HTR-8/SVneo (cell line): ENCODE measurements at places on chromosomes 5 and 9.

DNA sequence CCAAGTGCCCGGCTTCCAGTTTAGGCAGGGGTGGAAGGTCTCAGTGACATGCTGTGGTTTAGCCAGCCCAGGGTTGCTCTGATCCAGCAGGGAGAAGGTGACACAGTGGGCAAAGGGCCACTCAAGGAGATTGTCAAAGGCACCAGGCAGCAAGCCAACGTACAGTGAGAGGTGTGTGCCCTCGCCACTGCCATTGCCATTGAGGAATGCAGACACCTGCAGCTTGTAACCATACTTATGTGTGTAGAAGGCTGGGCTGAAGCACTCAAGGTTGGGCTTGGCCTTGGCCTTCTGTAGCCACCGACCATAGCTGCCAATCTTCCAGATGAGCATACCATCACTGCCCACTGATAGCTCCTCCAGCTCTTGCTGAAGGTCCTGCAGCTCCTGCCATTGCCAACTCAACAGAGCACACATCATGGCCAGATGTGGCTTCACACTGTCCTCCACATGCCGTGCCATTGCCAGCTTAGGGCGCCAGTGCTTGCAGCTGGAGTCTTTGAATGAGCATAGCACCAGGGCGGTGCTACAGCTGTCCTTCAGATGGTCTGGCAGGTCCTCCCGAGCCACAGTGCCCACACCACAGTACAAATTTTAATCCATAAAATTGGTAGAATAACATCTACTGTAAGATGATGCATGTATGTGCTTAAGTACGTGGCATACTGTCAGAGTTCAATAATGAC, 59.7 kb upstream of the HMHB1 start:
- DNase-seq, result no peak

DNA sequence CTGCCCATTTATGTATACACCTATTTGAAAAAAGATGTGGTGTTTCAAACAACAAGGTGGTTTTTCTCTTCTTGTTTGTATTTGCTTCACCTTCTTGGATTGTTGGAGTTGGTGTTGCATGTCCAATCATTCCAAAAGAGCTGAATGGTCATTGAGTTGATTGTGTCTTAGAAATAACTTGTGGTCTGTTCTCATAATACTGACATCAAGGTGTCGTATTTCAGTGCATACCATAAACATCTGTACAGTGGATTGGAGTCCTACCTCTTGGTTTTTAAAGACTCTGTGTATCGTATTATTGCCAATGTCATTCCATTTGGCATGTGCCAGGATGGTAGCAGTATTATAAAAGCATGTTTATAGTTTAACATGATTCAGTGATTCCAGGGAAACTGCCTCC, 73.2 kb downstream of the TRIO start:
- DNase-seq, result no peak

DNA sequence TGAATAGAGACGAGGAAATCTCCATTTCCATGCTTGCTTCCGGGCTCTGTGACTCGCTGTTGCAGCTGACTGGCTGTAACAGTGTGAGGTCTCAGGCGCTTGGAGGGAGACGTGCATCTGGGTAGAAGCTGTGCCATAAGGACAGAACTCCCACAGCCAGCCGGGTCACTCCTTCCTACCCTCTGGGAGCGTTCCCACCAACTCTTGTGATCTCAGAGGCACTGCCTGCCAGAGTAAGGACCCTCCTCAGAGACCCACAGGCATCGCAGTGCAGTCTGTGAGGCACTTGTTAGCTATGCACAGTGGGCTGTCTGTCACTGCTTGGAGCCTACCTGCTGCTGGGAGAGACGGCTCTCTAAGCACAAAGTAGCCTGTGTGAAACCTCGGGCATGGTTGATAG, 203.4 kb upstream of the SEMA6A start:
- DNase-seq, result peak; percentile 10

GRCh38 chr5:112257976-112258375, 161.1 kb downstream of the EPB41L4A start:
- DNase-seq, result no peak

DNA sequence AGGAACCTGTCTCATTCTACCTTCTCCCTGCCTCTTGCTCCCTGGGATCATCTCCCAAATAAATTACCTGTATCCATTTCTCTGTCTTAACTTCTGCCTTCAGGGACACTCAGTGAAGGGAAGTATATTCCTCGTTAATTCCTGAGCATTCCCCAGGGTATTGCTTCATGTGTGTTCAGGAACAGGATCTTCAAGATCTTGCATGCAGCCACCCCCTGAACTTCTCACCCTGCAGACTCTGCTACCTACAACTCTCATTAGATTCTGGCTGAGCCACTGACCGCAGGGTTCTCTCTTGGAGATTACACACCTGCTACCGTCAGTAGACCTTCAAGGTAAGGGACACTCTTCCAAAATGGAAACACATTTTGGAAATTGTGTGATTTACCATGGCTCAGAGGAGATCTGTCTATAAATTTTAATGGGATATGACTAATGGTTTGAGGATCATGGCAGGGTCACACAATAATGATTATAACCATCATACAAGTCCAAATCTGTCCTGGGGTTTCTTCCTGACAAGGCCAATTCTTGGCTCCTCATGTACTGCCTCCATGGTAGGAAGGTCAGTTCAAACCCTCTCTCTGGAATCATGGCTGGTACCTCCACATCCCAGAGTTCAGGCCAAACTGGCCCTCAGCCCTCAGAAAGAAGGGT, 38.9 kb upstream of the UGCG start:
- DNase-seq, result no peak

GRCh38 chr9:79663300-79663699, 91.5 kb downstream of the TLE4 start:
- no peak for DNase-seq

DNA sequence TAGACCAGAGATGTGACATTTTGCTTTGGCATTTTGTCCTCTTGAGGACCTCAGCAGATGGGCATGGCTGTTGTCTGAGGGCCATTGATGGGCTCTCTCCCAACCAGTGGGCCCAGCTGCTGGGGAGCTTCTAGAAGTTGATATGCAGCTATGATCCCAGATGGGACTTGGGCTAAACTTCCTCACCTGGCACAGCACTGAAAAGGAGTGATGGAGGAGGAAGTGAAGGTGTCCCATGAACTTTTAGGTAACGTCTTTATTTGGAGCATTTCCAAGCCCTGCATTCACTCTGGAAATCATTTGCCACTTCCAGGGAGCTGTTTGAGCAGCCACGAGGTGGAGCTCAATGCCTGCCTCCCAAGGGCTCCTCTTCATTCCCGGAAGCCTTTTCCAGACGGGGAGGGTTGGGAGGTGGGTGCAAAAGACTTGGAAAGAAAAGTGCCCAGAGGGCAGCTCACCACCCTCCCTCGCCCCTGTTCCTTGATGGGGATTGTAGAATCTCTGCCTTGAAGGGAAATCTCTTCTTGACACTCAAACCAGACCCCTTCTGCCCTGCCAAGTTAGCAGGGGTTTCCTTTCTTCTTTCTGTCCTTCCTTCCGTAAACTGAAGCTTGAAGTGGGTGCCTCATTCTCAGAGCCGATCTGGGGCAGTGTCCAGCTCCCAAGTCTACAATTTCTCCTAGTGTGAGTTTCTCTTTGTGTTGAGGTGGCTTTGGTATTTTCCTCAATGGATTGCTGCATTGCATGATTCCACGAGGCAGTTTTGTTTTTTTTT, 18.1 kb upstream of the NEUROG1 start:
- DNase-seq, result peak; percentile 51

DNA sequence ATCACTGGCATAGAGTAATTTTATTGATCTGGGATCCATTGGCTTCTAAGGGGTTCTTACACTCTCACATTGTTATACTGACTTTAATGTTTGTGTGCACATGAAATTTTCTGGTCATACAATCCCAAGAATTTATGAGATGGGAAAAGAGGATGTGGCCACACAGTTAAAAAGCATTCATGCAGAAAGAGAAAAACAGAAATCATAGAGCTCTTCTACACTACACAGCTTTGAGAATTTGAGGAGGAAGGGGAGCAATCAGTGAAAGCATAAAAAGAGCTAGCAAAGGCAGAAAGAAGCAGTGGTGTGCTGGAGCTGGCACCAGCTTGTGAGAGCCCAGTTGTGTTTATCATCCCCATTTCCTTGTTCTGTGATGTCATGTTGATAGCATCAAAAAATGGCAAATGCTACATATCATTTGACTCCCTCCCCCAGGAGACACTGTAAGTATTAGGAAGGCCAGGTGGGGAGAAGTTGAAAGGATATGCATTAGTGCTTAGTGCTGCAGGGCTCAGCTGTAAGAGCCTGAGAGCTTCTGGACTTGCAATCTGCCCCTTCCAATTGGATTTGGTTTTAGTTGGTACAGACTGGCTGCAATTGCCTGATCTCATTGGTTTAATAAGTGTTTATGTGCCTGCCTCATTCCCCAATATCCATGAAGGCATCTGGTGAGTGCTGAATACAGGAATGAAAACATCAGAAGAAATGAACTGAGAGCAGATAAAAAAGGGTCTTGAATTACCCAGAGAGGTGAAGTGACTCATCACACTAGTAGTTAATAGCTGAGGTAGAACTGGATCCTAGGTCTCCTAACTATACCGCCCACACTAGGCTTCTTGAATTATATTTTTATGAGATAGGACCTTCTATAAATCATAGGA, 30.9 kb downstream of the RHOBTB3 start:
- DNase-seq, result peak; percentile 60
